Breast epithelium (tissue), 4 donors: ENCODE measurements at places on chromosomes 2 and 18. TPM values are rescaled to one million over a fixed set of nuclear protein-coding genes. Genes with fewer than 3 reads are reported as not detected.
A peak's percentile ranks its signal among the peaks of the same experiment; 100 is the strongest.

- no peaks in the 10 kb centered on the region for H3K4me1 ChIP-seq
- DNase-seq: no peak
- no peaks in the 10 kb centered on the region for H3K36me3 ChIP-seq
- no peak overlapping the region for H3K27ac ChIP-seq
- H3K27me3 ChIP-seq: no peaks in the 10 kb centered on the region
- no peak overlapping the region for H3K4me3 ChIP-seq
These were observed 35.5 kb downstream of the ICOS start for GRCh38 chr2:203972066-203972465.

DNA sequence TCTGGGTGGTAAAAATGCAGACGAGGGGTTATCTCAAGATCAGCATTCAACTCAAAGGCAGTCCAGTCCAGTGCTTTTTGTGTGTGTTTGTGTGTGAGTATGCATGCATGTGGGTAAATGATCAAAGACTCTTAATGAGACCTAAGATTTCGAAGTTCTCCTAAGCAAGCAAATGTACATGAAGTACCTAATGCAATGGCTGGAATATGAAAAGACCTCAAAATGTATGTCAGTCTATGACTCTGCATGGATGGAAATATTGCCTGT, 151.0 kb upstream of the L3MBTL4 start:
- no peak overlapping the region for H3K4me3 ChIP-seq
- no peaks in the 10 kb centered on the region for H3K36me3 ChIP-seq
- no peaks in the 10 kb centered on the region for H3K4me1 ChIP-seq
- H3K27ac ChIP-seq: no peak overlapping the region
- DNase-seq: no peak

Gene TEX44
- total RNA-seq: not detected

- peak overlapping the region; percentile 48 for H3K27ac ChIP-seq
- H3K27me3 ChIP-seq: no peaks in the 10 kb centered on the region
- no peak for DNase-seq
- H3K36me3 ChIP-seq: no peaks in the 10 kb centered on the region
These were observed 123.6 kb upstream of the STK17B start for GRCh38 chr2:196295005-196295404.

DNA sequence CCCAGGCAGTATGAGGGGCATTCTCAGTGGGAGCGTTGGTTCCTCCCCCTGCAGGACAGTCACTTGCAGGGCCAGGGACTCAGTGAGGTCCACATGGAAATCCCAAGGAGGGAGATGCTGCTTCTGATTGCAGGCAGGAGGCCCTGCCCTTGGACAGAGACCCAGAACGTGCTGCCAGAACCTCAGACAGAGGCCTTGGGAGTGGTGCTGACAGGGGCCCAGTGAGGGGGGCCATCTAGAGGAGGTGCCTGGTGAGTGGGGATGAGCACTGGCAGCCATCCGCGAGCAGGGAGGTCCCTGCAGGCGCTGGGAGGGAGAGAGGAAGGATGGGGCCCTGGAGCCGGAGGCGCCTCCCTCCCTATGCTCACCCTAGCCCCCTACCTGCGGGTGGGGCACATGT, 133.1 kb downstream of the DYSF start:
- no peaks in the 10 kb centered on the region for H3K36me3 ChIP-seq
- no peak overlapping the region for H3K4me3 ChIP-seq
- no peaks in the 10 kb centered on the region for H3K27me3 ChIP-seq
- H3K27ac ChIP-seq: no peak overlapping the region

Gene FSIP2
- 2.3 TPM for total RNA-seq

- H3K4me3 ChIP-seq: no peak overlapping the region
- no peaks in the 10 kb centered on the region for H3K36me3 ChIP-seq
- no peak overlapping the region for H3K27ac ChIP-seq
- H3K27me3 ChIP-seq: no peaks in the 10 kb centered on the region
- DNase-seq: no peak
These were observed 603.2 kb downstream of the TMEM182 start for GRCh38 chr2:103365071-103365470.

DNA sequence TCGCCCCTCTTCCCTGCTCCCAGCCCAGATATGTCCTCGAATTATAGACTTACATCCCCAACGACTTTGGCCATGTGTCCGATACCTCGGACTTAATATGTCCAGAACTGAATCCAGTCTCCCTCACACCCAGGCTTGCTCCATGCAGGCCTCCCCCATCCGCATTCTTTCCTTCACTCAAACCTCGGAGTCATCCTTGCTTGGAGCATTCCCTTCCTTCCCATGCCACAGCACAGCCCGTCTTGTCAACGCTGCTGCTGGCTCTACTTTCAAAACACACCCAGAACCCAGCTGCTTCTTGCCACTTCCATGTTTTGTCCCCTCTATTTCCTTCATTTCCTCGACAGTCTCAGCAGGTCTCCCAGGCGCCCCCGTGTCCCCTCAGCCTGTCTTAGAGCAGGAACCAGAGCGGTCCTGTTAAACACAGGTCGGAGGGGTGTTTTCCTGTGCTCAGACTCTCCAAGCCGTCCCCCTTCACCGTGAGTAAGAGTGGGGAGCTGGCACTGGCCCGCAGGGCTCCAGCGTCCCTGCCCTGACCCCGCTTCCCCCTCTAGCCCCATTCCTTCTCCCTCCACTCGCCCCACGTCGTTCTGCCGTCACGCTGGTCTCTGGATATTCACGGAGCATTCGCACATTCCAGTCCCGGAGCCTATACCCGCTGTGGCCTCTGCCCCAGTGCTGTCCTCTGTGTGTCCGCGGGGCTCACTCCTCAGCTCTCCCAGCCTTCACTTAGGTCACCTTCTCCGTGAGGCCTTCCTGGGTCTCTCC, 54.4 kb downstream of the VAPA start:
- no peaks in the 10 kb centered on the region for H3K4me1 ChIP-seq
- no peak overlapping the region for H3K4me3 ChIP-seq
- H3K27me3 ChIP-seq: peaks cover 5% of the 10 kb centered on the region
- no peak overlapping the region for H3K27ac ChIP-seq
- H3K36me3 ChIP-seq: no peaks in the 10 kb centered on the region

DNA sequence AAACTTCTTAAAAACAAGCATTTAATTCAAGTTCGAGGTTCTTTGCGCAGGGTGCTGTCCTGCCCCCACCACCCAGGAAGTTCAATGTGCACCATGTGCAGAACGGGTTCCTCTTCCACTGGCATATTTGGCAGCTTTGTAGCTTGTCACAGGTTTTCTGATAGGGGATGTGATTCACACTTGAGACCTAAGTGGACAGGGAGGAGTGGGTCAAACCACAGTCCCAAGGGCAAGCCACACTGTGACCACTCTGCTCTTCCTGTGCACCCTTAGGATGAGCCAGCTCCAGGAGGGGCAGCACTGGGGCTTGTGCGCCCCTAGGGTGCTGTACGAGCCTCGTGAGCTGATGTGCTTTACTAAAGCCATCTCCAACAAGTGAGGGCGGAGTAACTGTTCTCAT, 82.5 kb downstream of the TGFA start:
- no peak overlapping the region for H3K4me3 ChIP-seq
- DNase-seq: no peak

DNA sequence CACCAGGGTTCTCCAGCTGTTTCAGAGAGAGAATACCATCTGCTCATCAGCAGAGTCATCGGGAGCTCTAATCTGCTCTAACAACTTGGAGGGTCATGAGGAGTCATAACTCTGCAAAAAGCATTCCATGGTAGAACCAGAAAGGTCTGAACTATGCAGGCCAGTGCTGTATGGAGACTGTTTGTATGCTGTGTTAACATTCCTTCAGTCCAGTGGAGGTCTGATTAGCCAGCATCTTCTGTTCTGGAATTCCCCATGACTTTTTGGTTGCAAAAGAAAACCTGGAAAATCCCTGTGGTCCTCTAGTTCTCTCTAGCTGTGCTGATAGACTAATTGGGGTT, 9.4 kb upstream of the ITGB6 start:
- H3K4me3 ChIP-seq: no peak overlapping the region
- H3K4me1 ChIP-seq: peaks cover 10% of the 10 kb centered on the region
- peak overlapping the region; percentile 86 for H3K27ac ChIP-seq
- no peak for DNase-seq

Gene BOLL
- 0.29 TPM for total RNA-seq

Gene FKBP1B
- total RNA-seq: 7.2 TPM

Gene SERPINB11
- not detected for total RNA-seq

Gene IL36RN
- total RNA-seq: not detected

DNA sequence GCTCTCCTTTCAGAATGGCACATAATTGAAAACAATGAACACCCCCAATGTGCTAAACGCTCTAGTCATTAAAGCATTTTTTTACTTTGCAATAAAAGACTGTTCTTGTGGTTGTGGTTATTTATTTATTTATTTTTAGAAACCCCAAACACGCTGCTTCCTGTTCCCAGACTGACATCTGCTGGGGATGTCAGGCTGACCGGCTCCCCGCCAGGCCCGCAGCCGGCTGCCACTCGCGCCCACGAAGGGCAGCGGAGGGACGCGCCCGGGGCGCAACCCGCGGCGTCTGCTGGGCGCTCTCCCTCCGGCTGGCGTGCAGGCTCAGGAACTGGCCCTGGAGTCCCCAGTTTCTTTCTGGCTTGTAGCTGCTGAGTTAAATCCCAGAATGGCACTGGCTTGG, 83.1 kb upstream of the SP3 start:
- DNase-seq: no peak
- no peaks in the 10 kb centered on the region for H3K27me3 ChIP-seq
- no peaks in the 10 kb centered on the region for H3K36me3 ChIP-seq

GRCh38 chr18:48868468-48869466, 82.0 kb downstream of the SMAD7 start:
- no peaks in the 10 kb centered on the region for H3K27me3 ChIP-seq
- DNase-seq: no peak
- H3K4me1 ChIP-seq: no peaks in the 10 kb centered on the region
- H3K27ac ChIP-seq: no peak overlapping the region

DNA sequence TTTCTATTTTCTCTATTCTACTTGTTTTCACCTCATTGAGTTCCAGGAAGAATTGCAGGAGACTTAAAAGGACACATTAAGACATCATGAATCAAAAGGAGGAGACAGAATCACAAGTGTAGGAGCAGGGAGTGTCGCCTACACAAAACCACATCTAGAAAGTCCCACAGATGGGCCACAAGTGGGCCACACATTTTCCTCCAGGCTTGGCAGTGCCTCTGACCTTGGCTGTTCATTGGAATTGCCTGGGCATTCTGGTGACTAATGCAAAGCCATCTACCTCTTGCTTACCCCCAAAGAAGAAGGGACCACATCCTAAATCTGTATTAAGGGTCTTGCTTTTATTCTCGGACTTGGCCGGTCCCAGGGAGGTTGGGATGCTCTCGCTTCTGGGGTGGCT, 103.6 kb downstream of the KLHL29 start:
- no peak overlapping the region for H3K4me3 ChIP-seq
- no peaks in the 10 kb centered on the region for H3K4me1 ChIP-seq
- H3K36me3 ChIP-seq: no peaks in the 10 kb centered on the region
- no peak for DNase-seq

GRCh38 chr2:3598912-3599854, 4.3 kb downstream of the COLEC11 start:
- H3K4me3 ChIP-seq: no peak overlapping the region
- no peaks in the 10 kb centered on the region for H3K36me3 ChIP-seq
- H3K4me1 ChIP-seq: no peaks in the 10 kb centered on the region
- no peaks in the 10 kb centered on the region for H3K27me3 ChIP-seq

Gene ERFE
- total RNA-seq: 0.98 TPM

- peaks cover 5% of the 10 kb centered on the region for H3K4me1 ChIP-seq
- H3K27ac ChIP-seq: no peak overlapping the region
- no peak overlapping the region for H3K4me3 ChIP-seq
- H3K36me3 ChIP-seq: no peaks in the 10 kb centered on the region
- H3K27me3 ChIP-seq: no peaks in the 10 kb centered on the region
These were observed 181.7 kb upstream of the SH3BP4 start for GRCh38 chr2:234770031-234770506.

Gene CRYBA2
- total RNA-seq: not detected

DNA sequence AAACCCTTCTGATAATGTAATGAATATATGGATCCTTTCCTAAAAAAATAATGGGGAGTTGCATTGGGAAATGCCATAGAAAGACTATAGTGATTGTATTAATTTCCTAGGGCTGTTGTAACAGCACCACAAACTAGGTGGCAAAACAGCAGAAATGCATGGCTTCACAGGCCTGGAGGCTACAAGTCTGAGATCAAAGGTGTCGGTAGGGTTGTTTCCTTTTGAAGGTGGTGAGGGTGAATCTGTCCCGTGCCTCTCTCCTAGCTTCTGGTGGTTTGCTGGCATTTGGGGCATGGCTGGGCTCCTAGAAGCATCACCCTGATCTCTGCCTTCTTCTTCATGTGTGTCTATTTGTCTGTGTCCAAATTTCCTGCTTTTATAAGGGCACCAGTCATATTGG, 149.7 kb downstream of the INHBB start:
- H3K36me3 ChIP-seq: no peaks in the 10 kb centered on the region
- DNase-seq: no peak
- H3K4me3 ChIP-seq: no peak overlapping the region
- H3K27ac ChIP-seq: no peak overlapping the region
- no peaks in the 10 kb centered on the region for H3K27me3 ChIP-seq
